HCT116 (cell line): ENCODE measurements at places on chromosomes 5 and 9.
A peak's percentile ranks its signal among the peaks of the same experiment; 100 is the strongest.

DNA sequence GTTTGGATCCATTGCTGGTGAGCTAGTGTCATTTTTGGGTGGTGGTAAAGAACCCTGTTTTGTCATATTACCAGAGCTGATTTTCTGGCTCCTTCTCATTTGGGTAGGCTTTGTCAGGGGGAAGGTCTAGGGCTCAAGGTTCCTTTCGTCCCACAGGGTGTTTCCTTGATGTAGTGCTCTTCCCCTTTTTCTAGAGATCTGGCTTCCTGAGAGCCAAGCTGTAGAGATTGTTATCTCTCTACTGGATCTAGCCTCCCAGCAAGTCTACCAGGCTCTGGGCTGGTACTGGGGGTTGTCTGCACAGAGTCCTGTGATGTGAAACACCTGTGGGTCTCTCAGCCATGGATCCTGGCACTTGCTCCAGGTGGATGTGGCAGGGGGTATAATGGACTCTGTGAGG is 145.9 kb downstream of the HINT1 start:
- DNase-seq, result no peak

- no peak for DNase-seq
Measured at GRCh38 chr5:103706939-103707682, 144.5 kb upstream of the NUDT12 start.

- peak; percentile 27 for DNase-seq
Measured at GRCh38 chr9:70411930-70412831, 2.3 kb downstream of the KLF9 start.

GRCh38 chr9:88587182-88587581 is 52.2 kb downstream of the NXNL2 start:
- no peak for DNase-seq

DNA sequence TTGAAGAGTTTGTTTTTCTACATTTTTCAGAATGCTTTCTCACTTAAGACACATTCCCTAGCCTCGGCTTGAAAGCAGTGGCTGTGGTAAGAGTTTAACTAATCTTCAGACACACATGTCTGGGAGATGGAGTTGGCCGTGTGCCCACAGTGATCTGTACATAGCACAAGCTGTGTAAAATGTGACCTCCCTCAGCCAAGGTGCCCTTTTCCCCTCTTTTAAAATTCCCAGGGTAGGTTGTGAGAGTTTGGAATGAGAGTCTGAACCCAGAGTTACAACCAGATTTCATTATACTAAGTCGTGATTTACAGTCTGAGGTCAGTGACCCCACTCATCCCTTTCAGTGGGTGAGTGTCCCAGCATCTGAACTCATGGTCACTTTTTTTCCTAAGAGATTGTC is 230.4 kb downstream of the DOCK8 start:
- DNase-seq, result no peak

DNA sequence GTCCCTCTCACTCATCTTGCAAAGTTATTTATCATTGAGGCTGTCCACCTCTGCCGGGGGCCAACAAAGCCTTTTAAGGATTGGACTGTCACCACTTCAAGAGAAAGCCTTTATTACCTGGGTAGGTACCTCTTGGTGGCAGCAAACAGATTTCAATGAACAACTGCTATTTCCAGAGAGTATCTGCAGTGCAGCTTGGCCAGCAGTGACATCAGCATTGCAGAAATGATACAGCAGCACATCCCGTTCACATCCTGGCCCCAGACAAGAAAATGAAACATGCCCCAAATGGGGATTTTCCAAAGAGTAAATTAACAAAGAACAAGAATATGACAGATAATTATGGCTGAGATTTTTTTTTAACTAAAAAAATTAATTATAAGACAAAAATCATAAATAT is 2.3 kb upstream of the SPATA6L start:
- no peak for DNase-seq

GRCh38 chr9:36949466-36949865 is 84.6 kb downstream of the PAX5 start:
- DNase-seq, result no peak

DNA sequence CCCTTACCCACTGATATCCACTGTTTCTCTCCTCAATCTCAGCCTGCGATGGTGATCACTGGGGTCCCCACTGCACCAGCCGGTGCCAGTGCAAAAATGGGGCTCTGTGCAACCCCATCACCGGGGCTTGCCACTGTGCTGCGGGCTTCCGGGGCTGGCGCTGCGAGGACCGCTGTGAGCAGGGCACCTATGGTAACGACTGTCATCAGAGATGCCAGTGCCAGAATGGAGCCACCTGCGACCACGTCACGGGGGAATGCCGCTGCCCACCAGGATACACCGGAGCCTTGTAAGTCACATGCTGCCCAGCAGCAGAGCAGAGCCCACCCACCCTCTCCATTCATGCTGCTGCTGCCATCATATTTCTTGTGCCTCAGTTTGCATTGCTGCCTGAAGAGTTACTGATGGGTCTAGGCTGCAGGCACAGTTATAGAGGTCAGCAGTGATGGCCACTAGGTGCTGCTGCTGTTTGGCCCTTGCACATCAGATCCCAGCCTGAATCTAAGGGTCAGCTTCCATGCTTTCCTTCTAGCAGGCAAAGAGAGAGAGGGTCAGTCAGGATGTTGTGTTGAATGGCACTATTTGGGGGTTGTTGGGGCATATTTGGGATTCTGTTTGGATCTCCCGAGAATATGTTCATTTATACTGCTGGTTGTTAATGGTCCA is 106.0 kb downstream of the MEGF10 start:
- DNase-seq, result no peak

DNA sequence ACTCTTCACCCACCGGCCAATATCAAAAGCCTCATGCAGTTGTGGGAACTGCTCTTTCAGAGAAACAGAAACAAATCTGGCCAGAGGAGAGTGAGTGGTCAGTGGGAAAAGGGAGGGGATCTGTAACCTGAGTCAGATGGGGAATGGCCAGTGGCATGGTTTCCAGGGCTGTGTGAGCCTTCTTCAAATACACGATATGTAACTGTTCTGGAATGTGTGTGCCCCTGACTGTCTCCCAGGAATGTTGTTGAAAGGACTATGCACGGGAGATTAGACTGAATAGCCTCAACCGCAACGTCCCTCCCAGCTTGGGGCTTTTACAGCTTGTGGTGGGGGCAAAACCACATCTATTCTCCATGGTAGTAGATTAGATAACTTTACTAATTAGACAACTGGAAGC is 60.8 kb downstream of the SH3TC2 start:
- peak; percentile 44 for DNase-seq

- no peak for DNase-seq
Measured at GRCh38 chr9:134895097-134895496, 14.5 kb downstream of the FCN2 start.
